ENCODE measurements at places on chromosomes 2 and 18.
A peak's percentile ranks its signal among the peaks of the same experiment; 100 is the strongest.

DNA sequence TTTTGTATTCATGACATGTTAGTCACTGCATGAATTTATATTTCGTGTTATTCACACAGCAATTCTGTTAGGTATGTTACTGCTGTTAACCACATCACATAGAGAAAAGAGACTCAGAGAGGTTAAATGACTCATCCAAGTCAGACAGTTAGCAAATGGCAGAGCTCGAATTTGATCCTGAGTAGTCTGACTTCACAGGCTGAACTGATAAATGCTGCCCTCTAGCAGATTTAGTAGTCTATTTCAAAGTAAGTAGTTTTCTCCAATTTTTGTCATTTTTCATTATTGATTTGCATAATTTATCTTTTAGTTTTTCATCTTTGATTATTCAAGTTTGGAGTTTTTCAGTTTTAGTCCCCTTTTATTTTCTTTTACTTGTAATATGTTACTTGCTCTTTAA lies 58.3 kb downstream of the WDR7 start:
- DNase-seq: no peak

DNA sequence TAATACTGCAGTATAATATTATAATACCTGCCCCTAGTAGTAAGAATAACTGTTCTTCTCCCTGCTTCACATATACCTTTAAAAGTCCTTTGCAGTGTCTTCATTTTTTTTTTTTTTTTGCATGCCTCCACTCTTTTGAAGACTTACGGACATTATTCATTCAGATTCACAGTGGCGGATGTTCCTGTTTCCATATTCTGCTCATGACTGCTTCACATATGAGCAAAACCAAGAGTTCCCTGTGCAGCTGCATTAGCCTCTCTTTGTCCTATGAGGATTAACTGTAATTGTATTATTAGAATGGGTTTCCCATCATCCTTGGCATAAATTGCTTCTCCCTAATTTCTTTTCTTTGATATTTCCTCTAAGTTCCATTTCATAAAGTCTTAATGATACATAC lies 12.8 kb downstream of the IL18RAP start:
- DNase-seq: no peak

DNA sequence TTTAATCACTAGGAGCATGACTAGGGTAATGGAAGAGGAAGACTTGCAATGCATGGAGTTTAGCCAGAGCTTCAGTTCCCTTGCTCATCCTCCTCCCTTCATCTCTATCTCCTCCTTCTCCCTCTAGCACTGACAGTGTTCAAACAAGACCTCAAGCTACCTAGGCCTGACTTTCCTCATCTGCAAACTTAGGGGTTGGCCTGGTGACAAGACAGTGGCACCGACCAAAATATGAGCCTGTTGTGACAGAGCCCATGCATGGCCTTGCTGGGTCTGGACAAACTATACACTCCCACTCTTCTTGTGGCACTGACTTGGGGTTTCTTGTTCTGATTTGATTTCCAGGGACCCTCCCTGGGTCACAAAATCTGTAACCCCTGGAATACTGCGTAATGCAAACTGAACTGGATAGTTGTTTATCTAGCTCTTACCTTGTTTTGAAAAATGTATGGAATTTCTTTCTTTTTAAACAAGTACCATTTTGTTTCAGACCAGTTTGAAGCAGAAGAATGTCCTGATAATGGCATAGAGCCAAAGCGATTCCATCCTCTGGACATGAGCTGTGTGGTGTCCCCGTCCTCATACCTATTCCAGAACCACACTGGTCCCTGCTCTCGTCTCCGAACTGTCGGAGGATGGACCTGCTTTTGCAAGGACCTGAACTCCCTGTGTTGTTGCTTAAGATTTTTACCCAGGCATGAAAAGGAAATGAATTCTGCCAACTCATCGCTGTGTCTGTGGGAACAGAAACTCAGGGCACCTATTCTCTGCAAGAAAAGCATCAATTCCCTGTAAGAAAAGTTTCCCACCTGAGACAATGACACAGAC lies 33.4 kb upstream of the PPP4R1 start:
- no peak for DNase-seq

DNA sequence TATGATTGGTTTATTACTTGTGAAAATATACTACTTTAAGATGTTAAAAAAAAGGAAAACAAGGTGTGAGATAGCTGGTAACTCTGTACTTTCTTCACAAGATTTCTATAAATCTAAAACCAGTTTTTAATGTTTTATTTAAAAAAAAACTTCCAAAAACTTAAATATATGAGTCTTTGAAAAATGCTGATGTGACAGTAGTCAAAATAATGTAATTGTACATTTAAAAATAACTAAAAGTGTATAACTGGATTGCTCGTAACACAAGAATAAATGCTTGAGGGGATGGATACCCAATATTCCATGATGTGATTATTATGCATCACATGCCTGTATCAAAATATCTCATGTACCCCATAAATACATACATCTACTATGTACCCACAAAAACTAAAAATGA lies 464.9 kb downstream of the NYAP2 start:
- DNase-seq: no peak

- DNase-seq: no peak
Measured at GRCh38 chr2:28643911-28644334, 107.7 kb upstream of the PPP1CB start.

DNA sequence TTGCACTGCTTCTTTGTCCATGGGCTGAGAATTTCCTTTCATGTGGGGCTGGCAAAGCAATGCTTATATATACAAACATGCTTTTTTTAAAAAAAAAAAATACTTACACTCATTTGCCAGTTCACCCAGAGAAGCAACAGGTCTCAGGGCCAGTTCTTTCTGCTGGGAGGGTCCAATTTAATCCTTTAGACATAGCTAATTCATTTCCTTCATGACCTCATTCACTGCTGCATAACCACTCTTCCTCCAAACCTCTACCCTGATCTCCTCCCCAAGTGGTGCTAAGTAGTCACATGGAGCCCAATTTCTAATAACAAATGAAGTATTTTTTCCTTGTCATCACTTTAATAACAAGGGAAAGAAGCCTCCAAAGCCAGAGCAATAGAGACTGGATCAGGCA lies 17.1 kb upstream of the TMEM178A start:
- no peak for DNase-seq

GRCh38 chr2:165627470-165627869 lies 158.0 kb downstream of the CSRNP3 start:
- DNase-seq: no peak

- no peak for DNase-seq
Measured at GRCh38 chr2:96841701-96842495, 1.9 kb downstream of the ANKRD23 start.

GRCh38 chr2:240905176-240905781 lies 857 bp upstream of the CROCC2 start:
- DNase-seq: no peak

DNA sequence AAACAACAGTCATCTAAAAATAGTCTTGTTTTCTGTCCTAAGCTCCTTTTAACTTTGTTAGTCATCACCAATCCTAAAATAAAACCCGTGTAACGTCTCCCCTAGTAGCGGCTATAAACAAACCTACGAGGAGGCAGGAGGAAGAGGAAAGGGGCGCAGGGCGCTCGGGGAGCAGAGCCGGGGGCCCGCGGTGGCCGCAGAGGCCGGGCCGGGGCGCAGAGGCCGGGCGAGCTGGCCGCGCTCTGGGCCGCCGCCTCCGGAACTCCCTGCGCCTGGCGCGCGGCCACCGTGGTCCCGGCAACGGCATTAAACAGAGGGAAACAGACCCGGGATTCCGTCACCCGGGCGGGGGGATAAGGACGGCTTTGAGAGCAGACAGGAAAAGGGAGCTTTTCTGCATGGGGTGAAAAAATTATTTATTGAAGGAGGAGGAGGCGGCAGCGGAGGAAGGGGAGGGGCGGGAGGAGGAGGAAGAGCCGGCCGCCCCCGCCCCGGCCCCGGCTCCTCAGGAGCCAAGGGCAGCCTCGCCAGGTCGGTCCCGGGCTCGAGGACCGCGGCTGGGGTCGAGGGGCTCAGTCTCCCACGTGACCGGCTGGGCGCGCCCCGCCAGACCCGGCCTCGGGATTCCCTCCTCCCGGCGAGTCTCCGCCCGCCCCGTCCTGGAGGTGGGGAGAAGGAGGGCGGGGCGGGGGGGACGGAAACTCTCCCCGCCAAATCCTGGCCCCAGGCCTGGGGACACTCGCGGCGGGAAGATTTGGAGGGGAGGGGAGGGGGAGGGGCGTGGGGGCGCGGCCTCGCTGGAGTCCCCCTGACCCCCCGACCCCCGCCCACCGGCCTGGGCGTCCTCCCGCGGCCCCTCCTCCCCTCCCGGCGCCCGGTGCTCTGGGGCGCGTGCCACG lies 1.8 kb upstream of the NFATC1 start:
- DNase-seq: peak; percentile 32

DNA sequence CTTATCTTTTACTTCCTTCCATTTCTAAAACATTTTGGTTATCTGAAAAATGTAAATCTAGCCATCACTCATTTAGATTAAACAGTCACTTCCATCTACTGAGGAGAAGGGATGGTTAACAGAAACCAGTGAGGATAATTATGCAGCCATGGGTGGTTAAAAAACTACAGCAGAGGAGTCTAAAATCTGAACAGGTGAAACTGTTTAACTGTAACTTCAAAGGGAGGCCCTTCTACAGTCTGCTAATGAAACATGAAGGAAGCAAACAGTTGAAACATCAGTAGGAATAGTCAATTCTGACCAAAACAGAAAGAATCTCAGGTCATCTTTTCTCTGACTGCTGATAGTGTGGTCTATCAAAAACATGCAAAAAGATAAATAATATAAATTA lies 71.0 kb downstream of the DTNB start:
- DNase-seq: no peak

DNA sequence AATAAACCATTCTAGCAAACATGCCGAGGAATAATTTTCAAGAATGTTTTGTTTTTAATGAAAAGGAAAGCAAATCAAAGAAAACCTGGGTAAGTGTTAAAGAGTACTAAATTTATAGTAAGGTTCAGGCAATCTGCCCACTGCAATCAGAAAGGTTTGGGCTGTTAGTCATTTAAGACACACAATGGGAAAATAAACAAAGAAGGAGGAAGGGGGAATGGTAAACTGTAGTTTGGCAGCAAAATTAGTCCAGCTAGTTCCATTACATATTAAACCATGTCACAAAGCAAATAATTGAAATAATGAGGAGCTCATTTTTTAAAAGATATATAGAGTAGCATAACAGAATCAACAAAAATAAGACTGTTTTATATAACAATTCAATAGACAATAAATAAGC lies 87.5 kb upstream of the COPS8 start:
- no peak for DNase-seq

- DNase-seq: no peak
Measured at GRCh38 chr2:160353166-160353565, 140.4 kb downstream of the RBMS1 start.

- DNase-seq: no peak
Measured at GRCh38 chr2:157460384-157460837, 16.5 kb upstream of the CYTIP start.

GRCh38 chr18:23277399-23277798 lies 142.1 kb downstream of the CABLES1 start:
- no peak for DNase-seq

DNA sequence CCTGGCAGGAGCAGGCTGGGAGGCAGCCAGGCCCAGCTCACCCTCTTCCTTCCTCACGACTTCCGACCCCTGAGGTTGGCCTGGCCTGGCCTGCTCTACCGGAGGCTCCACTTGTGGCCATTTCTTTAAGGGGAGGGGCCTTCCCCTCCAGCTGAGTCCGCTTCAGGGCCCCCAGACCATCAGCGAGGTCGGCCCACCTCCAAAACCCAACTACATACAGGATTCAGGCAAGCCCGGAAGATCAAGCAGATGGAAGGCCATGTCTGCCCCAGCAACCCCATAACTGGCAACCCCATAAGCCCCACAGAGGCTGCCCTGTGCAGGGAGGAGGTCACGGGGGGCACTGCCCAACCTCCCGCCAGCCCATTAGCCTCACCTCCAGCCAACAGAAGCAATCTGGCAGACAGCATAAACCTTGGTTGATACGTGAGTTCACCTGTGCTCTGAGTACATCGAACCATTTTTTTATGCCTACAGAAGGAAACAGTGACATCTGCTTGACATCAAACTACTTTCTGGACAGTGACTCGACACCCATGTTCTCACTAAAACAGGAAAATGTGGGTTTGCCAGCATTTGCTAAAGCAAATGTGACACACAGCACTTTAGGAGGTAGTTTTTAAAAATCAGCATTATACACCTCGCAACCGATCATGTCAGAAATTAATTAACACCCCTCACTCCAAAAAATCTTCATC lies 98.9 kb downstream of the EIPR1 start:
- no peak for DNase-seq

- peak; percentile 36 for DNase-seq
Measured at GRCh38 chr2:186733414-186733813, 39.6 kb downstream of the FAM171B start.

DNA sequence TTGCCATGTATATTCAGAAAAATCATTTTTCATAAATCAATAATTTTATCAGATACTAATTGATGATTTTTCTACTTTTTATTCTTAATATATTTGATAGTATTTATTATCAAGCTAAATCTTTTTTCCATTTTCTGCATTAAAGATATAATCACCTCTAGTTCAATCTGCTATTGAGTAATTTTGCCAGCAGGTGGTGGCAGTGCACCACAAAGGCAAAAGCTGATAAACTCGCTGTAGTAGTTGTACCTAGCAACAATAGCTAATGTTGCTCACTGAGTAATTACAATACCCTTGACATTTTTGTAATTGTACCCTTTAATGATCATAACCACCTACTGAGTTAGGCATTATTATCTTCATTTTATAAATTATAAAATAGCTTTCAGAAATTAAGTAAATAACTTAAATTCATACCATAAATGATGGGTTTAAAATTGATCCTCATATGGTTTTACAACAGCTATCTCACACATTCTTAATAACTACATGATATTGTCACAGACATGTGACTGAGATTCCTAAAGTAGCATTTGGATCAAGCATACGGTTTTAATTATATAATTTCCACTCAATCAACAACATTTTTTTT lies 52.0 kb upstream of the CALCRL start:
- no peak for DNase-seq

- DNase-seq: no peak
Measured at GRCh38 chr2:24492421-24493279, 1.6 kb downstream of the NCOA1 start.
